Stimulated activated CD4-positive, alpha-beta T cell treated with anti-CD3 and anti-CD28 coated beads, TNF-alpha, amount 100 ng/mL, for 4 hours (primary cell): ENCODE measurements at places on chromosomes 16 and 17.

DNA sequence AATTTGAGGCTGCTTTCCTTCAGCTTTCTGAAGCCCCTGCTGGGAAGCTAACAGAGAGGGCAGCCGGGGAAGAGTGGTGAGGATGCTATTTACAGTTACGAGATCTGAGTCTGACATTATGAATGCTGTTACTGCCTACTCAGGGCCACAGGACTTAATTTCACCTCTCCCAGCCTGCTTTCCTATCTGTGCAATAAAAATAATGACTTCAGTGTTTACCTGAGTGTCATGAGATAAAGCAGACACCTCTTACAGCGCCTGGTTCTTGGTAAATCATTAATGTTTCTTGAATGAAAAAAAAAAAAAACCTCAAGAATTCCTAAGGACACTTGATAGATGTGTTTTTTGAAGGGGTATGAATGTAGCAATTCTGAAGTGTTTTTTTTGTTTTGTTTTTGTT lies 24.2 kb upstream of the CPHXL start:
- DNase-seq: no peak

DNA sequence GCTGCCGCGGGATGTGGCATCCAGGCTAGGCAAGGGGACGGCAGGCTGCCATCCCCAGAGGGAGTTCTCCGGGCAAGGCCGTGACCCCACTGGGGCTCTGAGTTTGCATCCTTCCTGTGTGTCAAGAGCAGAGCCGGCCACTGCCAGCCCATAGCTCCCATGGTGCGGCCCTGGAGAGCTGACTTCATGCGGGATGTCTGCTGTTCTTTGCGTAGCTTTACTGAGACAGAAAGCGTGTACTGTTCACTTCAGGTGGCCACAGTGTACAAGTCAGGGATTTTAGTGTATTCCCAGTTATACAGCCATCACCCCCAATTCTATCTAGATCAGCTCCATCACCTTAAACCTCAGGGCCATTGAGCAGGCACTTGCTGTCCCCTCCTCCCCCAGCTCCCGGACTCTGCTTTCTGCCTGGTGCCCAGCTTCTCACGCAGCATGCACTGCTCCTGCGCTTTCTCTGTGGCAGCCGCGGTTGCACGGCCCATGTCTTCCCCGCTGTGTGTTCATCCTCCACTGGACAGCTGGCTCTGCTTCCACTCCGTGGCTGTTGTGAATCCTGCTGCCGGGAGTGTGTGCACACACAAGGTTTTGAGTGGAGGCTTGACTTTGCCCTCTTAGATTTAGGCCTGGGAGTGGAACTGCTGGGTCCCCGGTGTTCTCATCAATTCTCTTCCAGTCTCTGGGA lies 71.2 kb downstream of the KLHDC4 start:
- no peak for DNase-seq

DNA sequence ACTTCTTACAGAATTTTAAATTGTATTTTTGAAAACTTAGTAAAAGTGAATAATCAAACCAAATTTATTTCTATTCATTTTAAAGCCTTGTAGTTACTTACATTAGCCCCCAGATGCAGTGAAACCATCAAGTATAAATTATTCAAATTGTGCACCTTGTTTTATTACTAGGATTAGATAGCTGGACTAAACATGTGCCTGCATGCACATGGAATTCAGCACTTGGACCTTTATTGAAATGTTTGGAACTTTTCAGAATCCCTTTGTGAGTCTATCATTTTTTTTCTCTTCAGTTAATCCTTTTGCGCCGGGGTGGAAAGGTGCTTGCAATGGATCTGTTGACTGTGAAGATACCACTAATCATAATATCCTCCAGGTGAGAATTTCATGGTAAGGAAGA lies 4.7 kb downstream of the ZPBP2 start:
- DNase-seq: no peak

GRCh38 chr17:63381101-63381729 lies 64.9 kb downstream of the CYB561 start:
- DNase-seq: no peak

GRCh38 chr16:21226749-21227148 lies 6.8 kb upstream of the ANKS4B start:
- no peak for DNase-seq

DNA sequence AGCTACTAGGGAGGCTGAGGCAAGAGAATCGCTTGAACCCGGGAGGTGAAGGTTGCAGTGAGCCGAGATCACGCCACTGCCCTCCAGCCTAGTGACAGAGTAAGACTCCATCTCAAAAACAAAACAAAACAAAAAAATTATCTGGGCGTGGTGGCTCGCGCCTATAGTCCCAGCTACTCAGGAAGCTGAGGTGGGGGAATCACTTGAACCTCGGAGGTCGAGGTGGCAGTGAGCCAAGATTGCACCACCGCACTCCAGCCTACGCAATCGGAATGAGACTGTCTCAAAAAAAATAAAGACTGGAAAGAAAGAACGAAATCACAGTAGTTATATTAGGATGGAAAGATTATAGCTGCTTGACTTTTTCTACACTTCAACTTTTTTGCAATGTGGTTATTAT lies 18.9 kb downstream of the COG1 start:
- peak; percentile 15 for DNase-seq

GRCh38 chr16:8678068-8678927 lies 3.9 kb downstream of the ABAT start:
- DNase-seq: no peak

- no peak for DNase-seq
Measured at GRCh38 chr16:19689342-19689741, 28.7 kb downstream of the KNOP1 start.

- no peak for DNase-seq
Measured at GRCh38 chr16:7161891-7162290, 170.8 kb upstream of the RBFOX1 start.

DNA sequence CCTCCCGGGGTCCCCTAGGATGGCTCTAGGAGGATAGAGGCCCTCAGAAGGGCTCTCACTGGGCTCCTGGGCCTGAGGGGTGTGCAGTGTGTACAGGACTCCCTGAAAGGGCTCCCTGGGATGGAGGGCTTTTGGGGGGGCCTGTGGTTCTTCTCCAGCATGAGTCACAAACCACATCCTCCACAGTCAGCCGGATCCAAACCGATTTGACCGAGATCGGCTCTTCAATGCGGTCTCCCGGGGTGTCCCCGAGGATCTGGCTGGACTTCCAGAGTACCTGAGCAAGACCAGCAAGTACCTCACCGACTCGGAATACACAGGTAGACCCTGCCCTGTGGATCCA lies 4.5 kb downstream of the TRPV2 start:
- DNase-seq: no peak

- no peak for DNase-seq
Measured at GRCh38 chr16:86039606-86040005, 140.6 kb downstream of the IRF8 start.

GRCh38 chr16:84758627-84759026 lies 58.8 kb downstream of the USP10 start:
- no peak for DNase-seq

DNA sequence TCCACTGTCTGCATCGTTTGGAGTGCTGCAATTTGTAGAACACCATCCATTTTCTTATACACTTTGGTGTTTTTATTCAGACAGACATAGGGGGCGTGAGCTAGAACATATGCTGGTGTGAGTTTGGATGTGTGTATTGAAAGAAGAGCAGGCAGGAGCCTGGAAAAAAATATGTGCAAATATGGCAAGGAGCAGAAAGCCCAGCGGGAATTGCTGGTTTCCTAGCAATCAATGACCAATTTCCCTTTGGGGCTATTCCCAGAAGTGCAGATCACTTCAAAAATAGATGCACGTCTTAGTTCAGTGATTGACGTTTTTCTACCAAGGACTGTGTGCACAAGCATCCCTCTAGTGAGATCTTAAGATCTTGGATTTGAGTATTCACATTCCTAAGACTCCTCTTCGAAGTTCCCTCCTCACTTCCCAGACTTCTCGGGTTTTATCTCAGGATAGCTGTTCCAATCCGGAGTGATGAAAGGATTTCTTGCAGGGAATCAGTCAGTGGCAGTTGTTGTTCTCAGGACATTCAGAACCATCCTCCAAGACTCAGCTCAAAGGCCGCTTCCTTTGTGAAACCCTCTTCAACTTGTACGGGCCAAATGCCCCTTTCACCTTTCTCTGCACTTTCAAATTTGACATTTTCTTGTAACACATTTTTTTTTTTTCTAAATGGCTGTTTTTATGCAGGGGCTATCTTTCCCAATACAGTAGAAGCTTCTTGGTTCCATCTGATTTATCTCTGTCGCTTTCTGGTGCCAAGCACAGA lies 268.7 kb upstream of the ASIC2 start:
- no peak for DNase-seq

DNA sequence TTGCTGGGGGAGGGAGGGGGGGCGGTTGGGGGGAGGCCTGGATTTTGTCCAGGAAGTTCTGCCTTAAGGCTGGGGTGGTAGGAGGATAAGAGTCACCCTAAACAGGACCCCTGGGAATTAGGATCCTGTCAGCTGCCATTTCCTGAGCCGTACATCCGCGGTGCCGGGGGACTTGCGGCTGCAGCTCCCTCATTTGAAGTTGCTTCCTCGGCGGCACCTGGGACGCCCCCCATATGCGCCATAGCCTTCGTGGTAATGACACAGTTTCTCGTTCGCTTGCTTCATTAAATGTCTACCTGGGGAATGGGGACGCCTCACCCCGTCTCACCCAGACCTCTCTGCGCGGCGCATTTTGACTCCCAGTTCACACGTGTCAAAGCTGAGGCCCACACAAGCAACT lies 55.1 kb upstream of the PABPN1L start:
- no peak for DNase-seq

DNA sequence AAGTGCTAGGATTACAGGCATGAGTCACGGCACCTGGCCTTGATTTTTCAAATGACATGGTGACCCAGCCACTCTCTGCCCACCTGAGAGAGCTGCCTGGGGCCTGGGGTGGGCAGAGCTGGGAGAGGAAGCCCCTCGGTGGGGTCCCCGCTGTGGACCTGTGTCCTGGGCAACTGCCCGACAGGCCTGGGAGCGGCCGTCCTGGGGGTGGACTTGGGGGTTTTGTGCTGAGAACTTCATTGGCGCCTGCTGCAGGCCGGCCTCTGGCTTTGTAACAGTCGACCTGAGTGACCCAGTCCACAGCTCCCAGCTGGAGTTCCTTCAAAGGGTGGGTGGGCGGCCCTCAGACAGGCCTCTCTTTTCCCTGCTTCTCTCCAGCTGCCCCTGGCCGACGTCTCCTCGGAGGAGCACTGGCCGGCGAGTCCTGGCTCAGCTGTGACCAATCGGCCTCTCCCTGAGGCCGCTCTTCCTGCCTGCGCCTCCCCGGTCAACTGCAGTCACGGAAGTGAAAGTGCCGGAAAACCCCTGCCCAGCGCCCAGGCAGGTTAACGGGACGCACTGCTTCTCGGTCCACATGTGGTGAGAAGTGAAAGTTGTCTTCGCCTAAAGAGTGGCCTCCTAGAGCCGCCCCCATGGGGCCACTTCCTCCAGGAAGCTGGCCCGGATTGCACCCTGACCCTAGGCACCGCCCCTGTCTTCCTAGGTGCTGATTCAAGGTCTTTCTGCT lies 5.5 kb downstream of the CBFA2T3 start:
- DNase-seq: no peak

GRCh38 chr17:42118545-42118944 lies 2.6 kb downstream of the KAT2A start:
- DNase-seq: no peak

DNA sequence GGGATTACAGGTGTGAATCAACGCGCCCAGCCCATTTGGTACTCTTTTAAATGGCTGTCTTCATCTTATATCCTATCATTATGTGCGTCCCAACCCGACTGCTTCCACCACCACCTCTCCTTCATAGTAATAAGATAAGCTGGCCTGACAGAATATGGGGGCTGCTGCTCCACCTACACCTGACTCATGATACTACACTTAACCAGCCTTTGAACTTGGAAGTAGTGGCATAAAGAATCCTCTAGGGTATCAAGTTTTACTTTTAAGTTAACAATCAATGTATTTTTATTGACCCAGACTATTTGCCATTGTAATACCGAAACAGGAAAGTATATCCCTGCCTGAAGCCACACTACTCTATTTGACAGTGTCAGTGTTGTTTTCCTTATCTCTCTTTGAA lies 18.8 kb downstream of the PDZD9 start:
- no peak for DNase-seq

DNA sequence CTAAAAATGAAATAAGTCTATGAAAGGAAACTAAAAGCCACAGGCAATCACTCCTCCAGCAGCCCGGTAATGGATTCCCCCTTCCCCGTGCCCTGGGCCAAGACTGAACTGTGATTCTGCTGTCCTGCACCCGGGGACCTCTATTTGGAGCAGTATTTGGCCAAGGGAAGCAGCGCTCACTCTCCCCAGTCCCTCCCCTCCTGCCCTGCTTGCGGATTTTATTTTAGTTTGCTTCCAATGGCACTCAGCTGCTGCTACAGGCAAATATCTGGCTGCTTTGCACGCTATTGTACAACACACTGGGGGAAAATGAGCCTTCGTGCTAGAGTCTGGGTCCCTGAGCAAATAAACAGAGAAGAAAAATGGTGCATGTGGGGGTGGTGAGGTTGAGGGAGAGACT lies 975.7 kb upstream of the RBFOX1 start:
- no peak for DNase-seq

DNA sequence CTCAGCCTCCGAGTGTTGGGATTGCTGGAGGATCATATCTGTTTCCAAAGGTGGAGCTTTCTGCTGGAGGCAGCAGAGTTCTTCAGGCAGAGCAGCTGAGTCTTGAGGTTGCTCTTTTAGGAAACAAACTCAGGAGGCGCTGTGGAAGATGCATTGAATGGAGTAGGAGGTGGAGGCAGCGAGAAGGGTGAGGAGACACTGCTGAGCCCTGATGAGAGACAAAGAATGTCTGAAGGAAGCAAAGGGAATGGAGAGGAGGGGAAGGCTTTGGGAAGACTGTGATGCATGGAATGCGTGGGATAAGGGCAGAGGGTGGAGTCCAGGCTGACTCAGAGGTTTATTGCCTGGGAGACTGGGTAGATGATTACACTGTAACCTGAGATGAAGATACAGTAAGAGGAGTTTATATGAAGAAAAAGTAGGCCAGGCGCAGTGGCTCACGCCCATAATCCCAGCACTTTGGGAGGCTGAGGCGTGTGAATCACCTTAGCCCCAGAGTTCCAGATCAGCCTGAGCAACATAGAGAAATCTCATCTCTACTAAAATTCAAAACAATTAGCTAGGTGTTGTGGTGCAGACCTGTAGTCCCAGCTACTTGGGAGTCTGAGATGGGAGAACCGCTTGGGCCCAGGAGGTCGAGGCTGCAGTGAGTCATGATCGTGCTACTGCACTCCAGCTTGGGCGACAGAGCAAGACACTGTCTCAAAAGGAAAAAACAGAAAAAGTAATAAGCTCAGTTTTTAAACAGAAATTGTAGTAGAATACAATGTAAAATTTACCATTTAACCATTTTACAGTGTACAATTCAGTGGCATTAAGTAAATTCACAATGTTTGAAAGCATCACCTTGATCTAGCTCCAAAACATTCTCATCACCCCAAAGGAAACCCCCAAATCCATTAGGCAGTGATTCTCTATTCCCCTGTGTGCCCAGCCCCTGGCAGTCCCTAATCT lies 17.8 kb upstream of the TMEM219 start:
- no peak for DNase-seq

DNA sequence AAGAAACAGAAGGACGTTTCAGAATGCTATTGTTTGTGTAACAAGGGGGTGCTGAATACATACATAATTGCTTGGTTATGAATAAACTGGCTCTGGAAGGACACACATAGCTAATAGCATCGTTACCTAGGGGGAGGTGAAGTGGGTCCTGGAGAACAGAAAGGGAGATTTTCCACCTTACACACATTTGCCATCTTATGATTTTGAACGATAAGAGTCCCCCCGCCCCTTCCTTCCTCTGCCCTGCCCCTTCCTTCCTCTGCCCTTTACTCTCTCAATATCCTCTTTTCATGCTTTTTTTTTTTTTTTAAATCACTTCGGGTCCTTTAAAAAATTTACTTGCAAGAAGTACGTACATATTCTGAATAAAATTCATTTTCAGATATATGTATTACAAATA lies 902 bp upstream of the DHRS7B start:
- DNase-seq: no peak
